ENCODE measurements at places on chromosomes 12 and 14.

GRCh38 chr14:88255798-88256197 lies 67.3 kb downstream of the KCNK10 start:
- DNase-seq, result no peak

DNA sequence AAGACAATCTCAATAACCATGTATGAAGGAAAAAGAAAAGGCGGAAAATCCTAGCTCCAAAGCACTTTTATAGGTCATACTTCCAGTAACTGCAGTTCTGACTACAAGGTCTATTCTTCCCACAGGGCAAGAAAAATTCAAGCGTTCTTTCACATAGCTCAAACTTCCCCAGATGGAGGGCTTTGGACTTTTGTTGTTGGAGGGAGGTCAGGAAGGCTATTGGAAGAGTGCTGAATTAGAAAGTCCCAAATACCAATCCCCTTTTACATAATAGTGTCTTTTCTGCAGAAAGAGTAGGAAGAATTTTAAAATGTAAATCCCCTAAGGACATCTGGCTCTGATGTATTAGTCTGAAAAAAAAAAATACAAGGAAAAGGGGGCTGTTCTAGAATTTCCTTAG lies 309.4 kb downstream of the MDGA2 start:
- no peak for DNase-seq

- no peak for DNase-seq
Measured at GRCh38 chr12:11906286-11906935, 164.3 kb upstream of the BCL2L14 start.

- DNase-seq, result no peak
Measured at GRCh38 chr12:26466726-26467125, 271.4 kb downstream of the SSPN start.

DNA sequence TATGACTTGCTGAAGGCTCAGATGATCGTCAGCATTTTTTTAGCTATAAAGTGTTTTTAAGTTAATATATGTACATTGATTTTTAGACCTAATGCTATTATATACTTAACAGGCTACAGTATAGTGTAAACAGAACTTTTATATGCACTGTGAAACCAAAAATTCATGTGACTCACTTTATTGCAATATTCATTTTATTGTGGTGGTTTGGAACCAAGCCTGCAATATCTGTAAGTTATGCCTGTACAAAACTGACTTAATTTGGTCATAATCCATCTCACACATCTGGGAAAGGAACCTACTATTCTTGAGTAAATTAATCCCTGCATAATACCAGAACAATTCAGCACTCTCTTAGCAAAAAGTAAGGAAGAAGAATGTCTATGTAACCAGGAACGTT lies 390.7 kb downstream of the SYT1 start:
- DNase-seq, result no peak

DNA sequence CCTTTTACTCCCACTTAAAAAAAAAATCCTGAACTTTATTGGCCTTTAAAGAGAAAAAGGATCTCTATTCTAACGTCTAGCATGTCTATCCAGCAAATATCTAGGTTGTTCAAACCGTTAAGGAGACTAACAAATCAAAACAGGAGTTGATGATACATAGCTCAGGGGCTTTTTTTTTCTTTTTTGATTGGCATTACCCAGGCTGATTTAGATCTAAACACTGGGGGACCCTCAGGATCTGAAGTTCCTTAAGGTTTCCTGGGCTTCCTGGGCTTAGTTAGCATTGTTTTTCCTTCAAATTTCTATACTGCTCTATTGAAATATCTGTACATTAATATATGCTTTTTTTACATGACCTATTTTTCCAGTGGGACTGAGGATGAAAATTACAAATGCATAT lies 42.3 kb downstream of the EFCAB11 start:
- DNase-seq, result no peak

- no peak for DNase-seq
Measured at GRCh38 chr12:132069336-132069985, 74.7 kb downstream of the DDX51 start.

DNA sequence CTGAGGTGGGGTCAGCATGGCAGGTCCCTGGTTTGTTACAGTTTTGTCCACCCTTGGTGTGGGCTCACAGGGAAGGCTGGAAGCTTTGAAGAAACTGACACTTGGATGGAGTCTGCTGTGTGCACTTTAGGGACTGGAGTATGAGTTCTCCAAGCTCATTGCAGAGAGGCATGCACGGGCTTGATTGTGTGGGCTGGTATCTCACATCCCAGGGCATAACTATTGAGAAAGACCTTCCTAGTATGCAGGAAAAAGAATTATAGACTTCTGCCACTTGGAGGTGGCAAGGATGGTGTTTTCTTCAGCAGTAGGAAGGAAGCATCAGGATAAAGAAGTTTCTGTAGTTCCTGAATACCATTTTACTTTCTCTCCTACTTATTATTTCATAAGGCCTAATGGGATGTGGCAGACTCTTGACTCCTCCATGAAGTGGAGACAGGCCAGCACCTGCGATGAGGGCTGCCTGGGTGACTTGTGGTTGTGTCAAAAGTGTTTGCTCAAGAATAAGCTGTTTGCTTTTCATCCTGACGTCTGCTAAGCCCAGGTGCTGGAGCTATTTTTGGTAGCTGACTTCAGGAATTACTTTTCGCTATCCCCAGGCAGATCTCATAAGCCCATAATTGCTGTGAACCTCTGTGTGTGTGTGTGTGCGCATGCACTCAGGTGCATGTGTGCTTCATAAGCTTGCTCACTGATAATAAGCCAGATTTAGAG lies 125.8 kb downstream of the KTN1 start:
- no peak for DNase-seq

- DNase-seq, result no peak
Measured at GRCh38 chr12:71456316-71456715, 16.7 kb downstream of the LGR5 start.
